ENCODE measurements at places on chromosomes 2 and 18.

DNA sequence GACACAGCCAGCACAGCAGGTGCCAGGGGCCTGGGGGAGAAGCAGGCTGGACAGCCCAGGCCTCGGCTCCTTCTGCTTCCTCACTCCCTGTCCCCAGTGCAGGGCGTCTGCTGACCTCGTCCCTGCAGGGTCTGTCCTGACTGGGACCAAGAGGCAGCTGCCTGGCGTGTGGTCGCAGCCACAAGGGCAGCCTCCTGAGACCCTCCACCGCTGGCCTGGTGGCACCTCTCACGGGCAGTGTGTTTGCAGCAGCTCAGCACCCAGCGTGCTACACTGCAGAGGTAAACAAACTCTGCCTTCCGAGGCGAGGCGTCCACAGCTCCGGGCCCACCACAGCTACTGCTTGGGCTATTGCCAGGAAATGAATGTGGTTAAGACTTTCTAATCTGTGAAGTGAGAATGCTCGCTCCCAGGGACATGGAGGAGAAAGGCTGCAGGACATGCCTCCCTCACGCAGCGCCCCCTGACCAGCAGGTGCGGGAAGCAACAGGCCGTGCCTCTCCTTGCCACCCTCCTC lies 46.1 kb upstream of the HPCAL1 start:
- DNase-seq = no peak

DNA sequence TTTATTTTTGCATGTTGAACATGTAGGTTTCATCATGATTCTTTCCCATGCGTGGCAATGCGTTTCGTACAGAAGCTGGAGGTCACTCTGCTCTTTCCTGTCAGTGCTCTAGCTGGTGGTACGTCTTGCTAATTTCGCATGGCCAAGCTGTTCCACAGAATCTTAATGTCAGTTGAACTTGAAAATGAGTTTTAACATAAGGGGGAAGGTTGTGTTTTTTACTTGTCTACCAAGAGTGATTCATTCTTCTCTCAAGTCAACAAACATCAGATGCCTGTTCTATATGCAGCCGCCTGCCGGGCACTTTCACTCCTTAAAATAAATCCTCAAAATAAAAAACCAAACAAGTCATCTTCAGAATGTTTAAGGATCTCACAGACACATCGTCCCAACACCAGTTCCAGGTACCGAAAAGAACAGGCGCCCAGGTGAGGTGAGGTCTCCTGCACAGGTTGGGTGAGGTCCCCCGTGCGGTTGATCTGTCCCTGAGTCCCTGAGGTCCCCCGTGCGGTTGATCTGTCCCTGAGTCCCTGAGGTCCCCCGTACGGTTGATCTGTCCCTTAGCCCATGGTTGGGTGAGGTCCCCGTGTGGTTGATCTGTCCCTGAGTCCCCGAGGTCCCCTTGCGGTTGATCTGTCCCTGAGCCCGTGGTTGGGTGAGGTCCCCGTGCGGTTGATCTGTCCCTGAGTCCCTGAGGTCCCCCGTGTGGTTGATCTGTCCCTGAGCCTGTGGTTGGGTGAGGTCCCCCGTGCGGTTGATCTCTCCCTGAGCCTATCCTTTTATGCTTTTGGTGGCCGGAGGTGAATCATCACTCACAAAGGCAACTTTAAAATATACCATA lies 57.0 kb upstream of the KCNG2 start:
- no peak for DNase-seq

DNA sequence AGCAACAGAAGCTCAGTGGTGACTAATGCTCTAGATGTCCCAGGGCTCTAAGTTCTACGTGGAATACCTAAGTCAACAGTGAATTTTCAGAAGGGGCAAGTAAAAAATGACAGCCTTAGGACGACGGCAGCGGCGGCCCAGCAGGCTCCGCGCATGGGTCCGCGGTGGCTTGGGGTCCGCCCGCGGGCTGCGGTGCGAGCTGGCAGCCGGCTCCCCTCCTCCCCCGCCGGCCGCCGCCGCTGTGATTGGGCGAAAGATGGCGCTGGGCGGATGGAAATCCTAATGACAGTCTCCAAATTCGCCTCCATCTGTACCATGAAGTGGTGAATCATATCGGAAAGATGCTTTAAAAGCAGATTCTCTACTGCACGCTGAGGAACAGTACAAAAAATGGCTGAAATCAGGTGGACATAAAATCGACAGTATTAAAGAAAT lies 74.7 kb downstream of the HNRNPLL start:
- DNase-seq = peak; percentile 65

GRCh38 chr2:176794392-176794791 lies 418.2 kb upstream of the HNRNPA3 start:
- DNase-seq = no peak

DNA sequence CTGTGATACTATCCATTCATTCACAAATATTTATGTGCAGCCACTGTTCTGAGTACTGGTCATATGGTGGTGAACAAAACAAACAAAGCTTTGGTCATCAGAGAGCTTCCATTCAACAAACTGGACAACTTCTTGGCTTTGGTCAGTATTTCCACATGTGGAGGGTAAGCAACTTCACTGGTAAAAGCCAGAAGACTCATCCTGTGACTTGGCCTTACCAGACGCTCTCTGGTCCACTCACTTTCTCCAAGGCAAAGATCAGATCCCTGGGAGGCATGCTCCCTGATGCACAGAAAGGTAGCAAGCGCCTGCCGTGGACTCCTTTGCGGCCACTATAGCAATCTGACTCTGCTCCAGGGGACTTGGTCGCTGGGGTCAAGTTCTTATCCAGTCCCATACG lies 179.5 kb downstream of the EN1 start:
- no peak for DNase-seq

DNA sequence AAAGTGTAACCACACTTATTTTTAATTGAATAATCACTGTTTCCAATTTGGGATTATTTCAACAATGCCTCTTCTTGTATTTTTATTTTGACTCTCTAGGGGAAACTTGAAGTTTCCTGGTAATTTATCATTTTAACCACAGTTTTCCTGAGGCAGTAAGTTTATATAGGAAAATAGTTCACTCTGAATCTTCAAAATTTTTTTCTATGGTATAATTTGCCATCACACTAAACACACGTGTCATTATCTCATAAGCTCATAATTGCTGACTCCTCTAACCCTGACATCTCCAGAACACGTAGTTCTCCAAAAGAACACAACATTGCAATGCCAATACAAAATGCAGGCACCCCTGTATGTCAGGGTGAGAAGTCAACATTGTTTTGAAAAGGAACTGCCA lies 102.2 kb upstream of the FZD7 start:
- no peak for DNase-seq

DNA sequence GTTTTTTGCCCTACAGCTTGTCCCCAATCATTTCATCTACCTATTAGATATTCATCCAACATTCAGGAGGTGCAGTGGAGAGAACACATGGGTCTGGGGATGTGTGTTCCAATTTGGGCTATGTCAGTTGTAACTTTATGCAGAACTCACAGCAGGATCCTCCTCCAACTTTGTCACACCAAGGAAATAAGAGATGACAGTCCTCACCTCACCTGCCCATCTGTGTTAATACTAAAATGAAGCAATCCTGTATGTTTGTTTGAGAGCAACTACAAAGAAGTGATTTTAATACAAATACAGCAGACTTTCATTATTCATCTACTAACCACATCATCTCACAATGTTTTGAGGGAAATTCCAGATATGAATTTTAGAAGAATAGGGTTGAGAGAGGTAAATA lies 126.7 kb downstream of the ARHGAP15 start:
- DNase-seq = no peak

GRCh38 chr2:145961846-145962245 lies 1441.9 kb upstream of the ZEB2 start:
- no peak for DNase-seq

- DNase-seq = no peak
These were observed 1220.4 kb upstream of the ZEB2 start for GRCh38 chr2:145740302-145740701.

DNA sequence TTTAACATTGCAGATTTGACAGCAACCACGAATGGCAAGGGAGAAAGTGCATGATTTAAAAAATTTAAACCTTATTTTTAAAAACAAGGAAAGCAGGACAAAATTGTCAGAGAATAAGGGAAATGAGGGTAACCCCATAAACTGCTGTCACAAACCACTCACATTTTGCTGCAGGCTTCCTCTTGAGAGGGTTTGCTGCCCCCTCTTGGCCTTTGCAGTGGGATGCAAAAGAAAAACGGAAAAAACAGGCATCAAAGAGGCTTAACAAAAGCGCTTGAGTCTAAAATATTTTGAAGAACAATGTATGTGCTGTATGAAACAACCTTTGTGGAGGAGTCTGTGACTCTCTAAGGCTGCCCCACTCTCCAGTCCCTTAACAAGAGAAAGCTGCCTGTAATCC lies 91.6 kb downstream of the TMX3 start:
- DNase-seq = peak; percentile 7

DNA sequence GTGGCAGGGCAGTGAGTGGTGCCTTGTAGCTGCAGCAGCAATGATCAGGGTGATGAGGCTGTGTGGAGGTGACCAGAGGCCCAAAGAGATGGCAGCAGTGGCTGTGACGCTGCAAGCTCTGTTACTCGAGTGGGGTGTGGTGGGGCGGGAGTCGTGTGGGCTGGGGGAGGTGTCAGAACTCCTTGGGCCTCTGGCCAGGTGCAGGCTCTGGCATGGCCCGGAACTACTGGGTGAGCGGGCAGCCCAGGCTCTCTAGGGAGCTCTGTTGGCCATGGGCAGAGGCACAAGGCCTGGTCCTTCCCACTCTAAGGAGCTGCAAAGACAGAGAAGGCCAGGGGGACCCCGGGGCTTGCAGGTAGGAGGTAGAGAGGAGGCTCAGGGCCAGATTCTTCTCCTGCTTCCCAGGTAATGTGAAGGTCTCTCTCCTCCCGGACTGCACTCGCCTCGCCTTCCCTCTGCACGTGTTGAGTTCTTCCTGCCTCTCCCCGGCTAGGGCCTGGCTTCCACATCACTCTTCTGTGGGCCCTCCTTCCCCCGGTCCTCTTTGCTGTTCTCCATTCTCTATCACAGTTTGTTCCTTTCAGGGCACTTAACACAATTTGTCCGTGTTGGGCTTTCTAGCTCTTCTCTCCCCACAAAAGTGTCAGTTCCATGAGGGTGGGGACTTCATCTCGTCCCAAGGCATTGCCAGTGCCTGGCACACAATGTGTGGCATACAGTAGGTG lies 114.8 kb downstream of the MCFD2 start:
- no peak for DNase-seq

GRCh38 chr18:52750995-52751394 lies 411.0 kb downstream of the DCC start:
- no peak for DNase-seq

DNA sequence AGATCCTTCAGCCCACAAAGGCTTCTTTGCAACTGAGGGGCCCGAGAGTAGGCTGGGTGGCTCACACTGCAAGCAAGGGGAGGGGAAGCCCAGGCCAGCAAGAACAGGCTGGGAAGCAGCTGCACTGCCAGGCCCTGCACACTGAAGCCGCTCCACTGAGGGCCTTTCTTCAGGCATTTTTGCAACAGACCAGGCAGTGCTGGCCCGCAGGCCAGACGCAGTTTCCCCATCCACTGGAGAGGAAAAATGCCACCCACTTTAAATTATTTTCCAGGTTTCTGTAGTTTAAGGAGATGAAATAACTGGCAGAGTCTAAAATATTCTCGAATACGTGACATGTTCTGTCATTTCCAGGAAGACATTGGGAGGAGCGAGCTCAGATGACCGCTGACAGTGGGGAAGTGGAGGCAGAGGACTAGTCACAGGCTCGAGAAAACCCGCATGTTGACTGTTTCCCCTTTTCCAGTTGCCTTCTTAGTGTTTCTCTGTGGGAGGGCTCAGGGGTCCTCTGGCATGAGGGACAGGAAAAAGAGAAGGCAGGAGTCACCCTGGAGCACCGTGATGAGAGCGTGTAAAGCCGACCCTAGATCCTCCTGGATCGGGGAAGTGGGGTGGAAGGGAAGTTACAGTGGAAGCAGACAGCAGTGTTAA lies 53.3 kb upstream of the B3GNT7 start:
- no peak for DNase-seq

- no peak for DNase-seq
These were observed 655.5 kb upstream of the ID2 start for GRCh38 chr2:8026381-8026780.

DNA sequence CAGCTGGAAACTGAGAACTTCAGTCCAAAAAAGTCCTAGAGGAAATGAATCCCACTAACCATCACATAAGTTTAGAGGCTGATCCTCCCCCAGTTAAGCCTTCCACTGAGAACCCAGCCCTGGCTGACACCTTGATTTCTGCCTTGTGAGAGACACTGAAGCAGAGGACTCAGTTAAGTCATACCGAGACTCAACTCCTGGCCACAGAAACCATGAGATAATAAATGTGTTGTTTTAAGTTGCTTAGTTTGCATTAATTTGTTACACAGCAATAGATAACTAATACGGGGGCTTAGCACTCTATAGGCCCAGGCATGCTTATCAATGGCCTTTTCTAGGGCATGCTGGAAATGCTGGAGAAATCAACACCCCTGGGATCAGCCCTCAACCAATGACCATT lies 3.4 kb upstream of the ADD2 start:
- DNase-seq = no peak

DNA sequence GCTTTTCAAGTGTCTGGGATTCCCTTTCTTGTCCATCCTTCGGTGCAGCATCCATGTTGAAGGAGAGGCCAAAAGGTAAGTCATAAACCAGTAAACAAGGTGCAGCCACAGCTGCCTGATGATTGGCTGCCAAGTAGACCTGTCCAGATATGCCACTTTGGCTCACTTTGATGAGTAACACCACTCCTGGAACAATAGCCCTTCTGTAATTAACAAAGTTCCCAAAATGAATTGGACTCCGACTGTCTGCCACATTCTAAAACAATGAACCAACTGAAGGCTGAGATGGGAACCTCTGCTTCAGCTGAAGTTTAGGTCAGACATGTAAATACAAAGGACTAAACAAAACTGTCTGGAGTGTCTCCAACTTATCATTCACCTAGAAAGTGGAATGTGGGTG lies 82.2 kb upstream of the LGALSL start:
- no peak for DNase-seq

- DNase-seq = no peak
These were observed 32.2 kb upstream of the IGFBP5 start for GRCh38 chr2:216727346-216728122.

DNA sequence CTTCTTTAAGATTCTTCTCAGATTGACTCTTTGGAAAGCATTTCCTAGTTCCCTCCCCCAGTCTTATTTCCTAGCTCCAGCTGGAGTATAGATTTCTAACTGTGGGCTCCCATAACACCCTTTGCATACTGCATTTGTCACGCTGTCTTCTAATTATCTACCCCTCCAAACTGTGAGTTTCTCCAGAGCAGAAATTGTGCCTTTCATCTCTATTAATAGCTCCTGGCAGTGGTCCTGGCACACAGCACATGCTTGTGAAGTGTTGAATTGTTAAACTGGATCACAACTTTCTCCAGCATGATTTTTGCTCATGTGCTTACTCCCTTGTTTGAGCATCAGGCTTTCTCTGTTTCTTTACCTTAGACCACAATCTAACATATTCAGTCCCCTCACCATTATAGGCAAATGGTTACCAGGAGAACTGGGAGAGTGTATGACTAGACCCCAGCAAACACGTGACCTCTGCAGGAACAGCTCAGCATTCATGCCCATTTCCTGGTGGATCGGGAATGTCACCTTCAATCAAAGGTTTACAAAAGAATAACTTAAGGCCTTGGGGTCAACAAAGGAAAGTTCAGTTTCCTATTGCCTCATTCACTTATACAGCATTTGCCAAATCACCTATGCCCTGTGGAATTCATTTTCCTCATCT lies 175.7 kb upstream of the TANK start:
- DNase-seq = no peak
